ENCODE measurements at places on chromosomes 1 and 21.

DNA sequence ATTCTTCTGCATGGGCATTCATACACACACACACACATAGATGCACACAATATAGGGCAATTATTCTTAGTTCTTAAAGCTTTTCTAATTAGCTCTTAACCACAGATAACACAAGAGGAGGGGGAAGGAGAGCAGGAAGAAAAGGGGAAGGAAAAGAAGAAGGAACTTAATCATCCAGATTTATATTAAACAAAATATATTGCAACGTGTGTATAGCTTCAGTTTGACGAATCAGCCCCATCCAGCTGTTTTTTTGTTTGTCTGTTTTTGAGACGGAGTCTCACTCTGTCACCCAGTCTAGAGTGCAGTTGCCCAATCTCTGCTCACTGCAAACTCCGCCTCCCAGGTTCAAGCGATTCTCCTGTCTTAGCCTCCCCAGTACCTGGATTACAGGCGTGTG is 21.7 kb upstream of the ANKRD13C start:
- DNase-seq: no peak

DNA sequence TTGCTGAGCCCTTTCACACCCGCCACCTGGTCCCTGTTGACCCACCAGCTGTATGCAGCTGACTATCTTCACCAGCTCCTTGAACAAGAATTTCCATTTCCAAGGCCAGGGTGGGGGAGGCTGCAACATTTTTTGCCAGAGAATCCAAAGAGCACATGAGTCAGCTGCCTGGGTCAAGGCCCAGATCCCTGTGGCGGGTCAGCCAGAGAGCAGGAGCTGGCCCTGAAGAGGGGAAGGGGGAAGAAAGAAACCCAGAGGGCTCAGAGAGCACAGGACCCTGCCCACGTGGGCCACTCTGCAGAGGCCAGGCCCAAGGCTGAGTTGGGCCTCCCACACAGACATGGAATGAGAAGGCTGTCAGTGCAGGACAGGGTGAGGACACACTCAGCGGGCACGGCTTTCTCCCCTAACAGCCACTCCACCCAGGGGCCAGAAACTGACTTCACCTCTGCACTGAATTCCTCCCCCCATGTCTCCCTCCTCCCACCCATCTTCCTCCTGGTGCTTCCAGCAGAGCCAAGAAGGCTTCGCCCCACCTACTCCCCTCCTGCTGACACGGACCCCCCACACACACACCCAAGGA is 28.9 kb downstream of the S100A6 start:
- DNase-seq: no peak

DNA sequence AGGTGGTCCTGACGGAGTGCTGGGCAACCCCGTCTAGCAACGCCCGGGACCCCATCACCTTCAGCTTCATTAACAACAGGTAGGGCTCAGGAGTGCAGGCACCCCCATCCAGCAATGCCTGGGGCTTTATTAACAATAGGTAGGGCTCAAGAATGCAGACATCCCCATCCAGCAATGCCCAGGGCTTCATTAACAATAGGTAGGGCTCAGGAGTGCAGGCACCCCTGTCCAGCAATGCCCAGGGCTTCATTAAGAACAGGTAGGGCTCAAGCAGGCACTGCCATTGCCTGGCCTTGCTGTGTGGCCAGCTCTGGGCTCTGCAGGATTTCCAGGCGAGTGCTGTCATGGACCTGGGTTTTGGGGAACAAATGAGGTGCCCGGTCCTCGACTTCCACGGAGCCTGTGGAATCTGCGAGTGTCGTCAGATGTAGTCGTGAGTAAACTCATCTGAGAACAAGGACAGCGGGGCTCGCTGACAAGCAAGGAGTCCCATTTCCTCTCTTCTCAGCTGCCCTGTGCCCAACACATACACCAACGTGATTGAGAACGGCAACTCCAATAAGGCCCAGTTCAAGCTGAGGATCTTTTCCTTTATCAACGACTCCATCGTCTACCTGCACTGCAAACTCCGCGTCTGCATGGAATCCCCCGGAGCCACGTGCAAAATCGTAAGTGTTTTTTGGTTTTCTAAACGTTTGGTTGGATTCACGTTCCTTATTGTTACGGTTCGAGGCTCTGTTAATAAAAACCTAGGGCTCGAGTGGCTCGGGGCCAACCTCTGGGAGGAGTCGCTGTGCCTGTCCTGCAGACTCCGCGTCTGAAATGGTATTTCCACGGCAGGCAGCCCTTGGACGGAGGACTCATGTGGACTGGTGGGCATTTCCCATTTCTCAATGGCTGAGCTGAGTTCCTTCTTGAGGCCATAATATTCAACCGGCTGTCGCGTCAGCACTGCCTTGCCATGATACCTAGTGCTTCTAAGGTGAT is 56.3 kb downstream of the UMODL1 start:
- no peak for DNase-seq

- no peak for DNase-seq
These were observed 20.3 kb downstream of the RXRG start for GRCh38 chr1:165424454-165425216.

GRCh38 chr1:182183606-182184005 is 122.1 kb upstream of the ZNF648 start:
- no peak for DNase-seq

All from smooth muscle cell of the brain vasculature (primary cell).